D341Med (cell line): ENCODE measurements at places on chromosomes 2 and 18.

DNA sequence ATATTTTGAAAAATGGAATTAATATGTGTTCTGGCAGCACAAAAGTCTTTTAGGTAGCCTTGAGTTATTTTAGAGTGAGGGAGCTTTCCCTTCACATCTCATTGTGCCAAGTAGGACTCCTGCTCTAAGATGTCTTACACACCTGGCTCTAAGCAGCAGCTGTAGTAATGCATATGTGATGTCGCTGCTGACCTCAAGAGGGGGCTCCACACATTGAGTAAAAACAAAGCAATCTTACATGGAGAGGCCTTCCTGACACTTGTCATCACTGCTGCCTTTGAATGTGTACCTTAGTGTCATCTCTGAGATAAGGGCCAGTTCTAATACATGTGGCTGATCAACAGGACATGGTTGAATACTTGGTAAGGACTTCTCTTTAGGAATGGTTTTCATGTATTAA is 75.8 kb downstream of the ACTR3 start:
- DNase-seq, result peak; percentile 49

DNA sequence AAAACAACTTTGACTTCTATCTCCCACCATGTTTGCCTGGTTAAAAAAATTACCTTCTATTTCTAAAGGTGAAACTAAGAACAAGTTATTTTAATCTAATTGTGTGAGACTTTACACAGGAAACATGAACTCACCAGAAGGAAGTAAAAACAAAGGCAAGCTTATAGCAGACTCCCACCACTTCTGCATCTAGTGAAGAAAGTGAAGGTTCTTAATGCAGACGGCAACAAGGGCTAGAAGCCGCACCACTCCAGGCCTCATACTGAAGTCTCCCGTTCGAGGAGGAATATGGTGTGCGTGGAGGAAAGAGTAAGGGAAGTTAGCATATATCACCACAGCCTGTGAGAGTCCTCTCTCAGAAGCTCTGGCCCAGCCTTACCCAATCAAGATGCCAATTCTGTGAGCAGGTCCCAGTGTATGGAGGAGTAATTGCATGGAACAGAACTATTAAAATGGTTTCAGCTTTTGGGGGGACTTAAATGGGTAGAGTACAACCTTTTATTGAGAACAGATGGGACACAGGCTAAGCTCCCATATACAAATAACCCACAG is 958.7 kb downstream of the BCL11A start:
- DNase-seq, result no peak

DNA sequence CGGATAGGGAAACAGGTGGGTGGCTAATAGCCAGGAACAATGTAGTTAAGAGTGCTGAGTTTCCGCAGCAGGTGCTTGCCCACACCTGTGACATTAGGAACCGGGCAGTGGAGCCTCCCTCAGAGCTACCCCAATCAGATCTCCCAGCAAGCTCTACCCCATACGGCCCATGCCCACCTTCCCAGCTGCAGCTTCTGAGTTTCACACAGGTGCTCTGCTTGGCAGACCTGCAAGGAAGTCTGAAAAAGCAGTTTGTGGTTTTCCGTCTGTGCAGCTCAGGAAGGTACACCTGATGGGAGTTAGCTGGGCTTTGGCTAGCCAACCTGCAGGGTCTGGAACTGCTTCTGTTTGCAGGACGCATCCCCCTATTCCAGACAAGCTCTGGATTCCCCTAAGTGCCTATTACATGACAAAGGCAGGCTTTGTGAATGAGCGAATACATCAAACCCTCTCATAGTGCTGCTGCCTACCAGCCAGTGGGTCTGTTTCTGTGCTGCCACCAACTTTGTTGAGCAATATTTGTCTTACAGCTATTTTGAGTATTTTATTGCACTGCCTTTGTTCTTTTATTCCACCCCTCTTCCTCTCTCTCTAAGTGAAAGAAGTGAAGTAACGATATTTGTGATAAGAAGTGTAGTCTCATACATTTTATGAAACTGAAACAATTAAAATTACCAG is 24.7 kb upstream of the CEP68 start:
- no peak for DNase-seq

GRCh38 chr2:56713978-56714377 is 530.2 kb downstream of the CCDC85A start:
- DNase-seq, result no peak

DNA sequence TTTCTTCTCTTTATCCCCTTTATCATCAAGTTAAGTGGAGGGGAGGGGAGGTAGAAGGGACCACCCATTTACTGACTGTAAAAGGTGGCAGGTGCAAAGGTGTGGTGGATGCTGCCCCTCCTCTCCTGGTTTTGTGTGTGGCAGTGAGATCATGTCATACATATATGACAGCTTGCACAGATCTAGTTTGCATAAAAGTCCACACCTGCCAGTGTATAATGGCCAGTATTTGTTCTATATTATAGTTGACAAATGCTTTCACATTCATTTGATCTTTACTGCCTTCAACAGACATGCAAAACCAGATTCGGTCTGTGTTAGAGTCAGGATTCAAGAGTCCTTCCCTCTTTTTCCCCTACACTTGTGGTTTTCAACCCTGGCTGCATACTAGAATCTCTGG is 55.1 kb downstream of the TGFA start:
- DNase-seq, result no peak

- no peak for DNase-seq
Measured at GRCh38 chr2:217491271-217491670, 511.5 kb downstream of the TNS1 start.

GRCh38 chr2:191800874-191801273 is 46.0 kb downstream of the CAVIN2 start:
- DNase-seq, result no peak

- DNase-seq, result no peak
Measured at GRCh38 chr18:70428439-70428838, 139.6 kb downstream of the SOCS6 start.

GRCh38 chr2:144583741-144584453 is 64.0 kb upstream of the ZEB2 start:
- DNase-seq, result no peak

GRCh38 chr18:79690586-79691482 is 11.2 kb downstream of the CTDP1 start:
- DNase-seq, result peak; percentile 37

GRCh38 chr2:197499594-197500502 is at the start of the genes HSPD1 and HSPE1:
Gene HSPD1 (minus strand): TSS chr2:197499840. CDS start chr2:197498848, 992 bp downstream.
Gene HSPE1 (plus strand): TSS chr2:197500379. CDS start chr2:197500437, 58 bp downstream.
- peak; percentile 95 for DNase-seq

GRCh38 chr18:38940863-38941531 is 1375.4 kb upstream of the CELF4 start:
- DNase-seq, result no peak

- DNase-seq, result no peak
Measured at GRCh38 chr2:27959496-27959895, 69.0 kb downstream of the BABAM2 start.

GRCh38 chr2:168201584-168202116 is 45.7 kb downstream of the STK39 start:
- no peak for DNase-seq

DNA sequence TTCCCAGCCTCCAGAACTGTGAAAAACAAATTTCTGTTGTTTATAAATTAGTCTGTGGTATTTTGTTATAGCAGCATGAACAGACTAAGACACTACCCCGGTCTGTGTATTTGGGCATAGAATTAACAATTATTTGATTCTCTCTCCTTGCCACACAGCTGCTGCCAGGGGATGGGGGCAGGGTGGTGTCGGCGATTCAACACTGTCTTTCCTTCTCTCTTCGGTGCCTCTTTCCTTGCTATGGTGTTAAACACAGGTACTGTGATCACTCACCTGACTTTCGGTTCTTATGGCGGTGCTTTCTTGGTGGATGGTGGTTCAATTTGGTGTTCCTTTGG is 50.8 kb upstream of the CTAGE1 start:
- no peak for DNase-seq

DNA sequence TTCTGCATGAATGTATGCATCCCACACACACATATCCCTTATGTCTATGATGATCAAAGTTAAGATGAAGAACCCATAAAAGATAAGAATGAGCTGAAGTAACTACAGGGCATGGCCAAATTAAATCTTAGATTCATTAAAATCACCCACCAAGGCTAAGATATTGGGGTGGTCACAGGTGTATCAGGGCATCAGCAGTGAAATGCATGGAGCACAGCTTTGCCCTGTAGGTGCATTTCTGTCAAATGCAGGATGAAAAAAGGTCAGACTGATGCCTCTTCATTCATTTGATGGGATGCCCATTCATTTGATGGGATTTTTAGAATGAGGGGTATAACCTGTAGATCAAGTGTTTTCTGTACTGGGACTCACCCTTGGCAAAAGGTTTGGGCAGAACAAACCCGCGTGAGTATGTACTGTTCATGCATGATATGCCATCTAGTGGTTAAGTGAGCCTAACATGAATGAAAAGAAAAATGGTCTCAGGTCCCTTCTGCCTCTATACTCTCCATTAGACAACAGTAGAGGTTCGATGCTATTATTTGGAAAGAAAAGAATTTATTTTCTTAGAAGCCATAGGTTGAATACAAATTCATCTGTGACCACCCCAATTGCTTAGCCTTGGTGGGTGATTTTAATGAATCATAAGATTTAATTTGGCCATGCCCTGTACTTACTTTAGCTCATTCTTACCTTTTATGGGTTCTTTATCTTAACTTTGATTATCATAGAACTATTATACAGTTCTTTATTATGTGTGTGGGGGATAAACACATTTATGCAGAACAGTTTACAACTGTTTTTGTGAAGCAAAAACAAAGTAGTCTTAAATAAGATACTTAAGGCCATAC is 43.2 kb upstream of the NOSTRIN start:
- peak; percentile 58 for DNase-seq

- no peak for DNase-seq
Measured at GRCh38 chr2:217192366-217192765, 332.5 kb upstream of the TNP1 start.

DNA sequence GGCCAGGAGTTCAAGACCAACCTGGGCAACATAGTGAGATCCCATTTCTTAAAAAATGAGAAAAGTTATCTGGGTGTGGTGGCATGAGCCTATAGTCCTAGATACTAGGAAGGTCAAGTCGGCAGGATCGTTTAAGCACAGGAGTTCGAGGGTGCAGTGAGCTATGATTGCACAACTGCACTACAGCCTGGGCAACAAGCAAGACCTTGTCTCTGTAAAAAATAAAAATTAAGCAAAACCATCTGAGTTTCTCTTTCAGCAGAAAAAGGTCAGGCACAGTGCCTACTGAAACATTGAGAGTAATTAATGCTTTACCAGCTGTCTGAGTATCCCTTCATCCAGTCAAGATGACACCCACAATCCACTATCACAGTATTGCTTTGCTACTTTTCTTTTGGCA is 258.3 kb downstream of the MBD5 start:
- DNase-seq, result no peak

- DNase-seq, result no peak
Measured at GRCh38 chr18:26819046-26819445, 46.5 kb downstream of the AQP4 start.

- no peak for DNase-seq
Measured at GRCh38 chr2:83282841-83283240, 1176.2 kb downstream of the SUCLG1 start.
